ENCODE measurements at places on chromosomes 7 and 10. TPM values are rescaled to one million over a fixed set of nuclear protein-coding genes. Genes with fewer than 3 reads are reported as not detected.

DNA sequence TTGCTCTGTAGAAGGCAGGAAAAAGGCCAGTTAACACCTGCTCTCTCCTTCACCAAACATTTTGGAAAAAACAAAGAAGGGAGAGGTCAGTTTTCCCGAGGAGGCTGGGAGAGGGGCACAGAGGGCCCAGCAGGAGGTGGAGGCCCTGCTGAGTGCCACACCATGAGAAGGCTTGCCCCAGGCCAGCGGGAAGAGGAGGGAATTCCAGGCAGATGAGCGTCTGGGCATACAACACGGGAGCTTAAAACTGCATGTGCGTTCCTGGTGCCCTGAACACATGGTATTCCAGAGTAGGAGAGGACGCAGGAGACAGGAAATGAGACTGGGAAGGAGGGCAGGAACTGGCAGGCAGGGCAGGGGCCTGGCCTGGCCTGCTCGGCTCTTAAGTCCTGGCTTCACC, 182.4 kb downstream of the CCDC3 start:
- DNase-seq, result no peak

GRCh38 chr10:48759113-48759901, 74.6 kb downstream of the WDFY4 start:
- no peak for DNase-seq

GRCh38 chr7:17661982-17662585, 278.2 kb downstream of the SNX13 start:
- DNase-seq, result no peak

DNA sequence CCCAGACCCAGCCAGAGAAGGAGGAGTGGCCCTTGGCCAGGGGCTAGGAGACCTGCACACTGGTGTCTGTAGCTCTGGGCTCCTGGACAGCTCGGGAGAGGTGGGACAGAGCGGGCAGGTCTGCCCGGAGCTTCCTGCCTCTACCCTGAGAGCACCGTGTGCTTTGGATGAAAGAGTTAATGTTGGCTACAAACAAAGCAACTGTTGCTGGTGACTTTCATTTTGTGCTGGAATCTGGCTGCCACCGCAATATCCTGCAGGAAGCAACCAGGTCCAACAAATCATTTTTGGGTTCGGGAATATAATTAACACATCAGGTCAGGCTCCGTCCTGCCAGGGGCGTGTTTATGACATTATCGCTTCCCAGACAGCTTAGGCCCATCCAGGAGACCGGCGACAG, 441.8 kb upstream of the MKI67 start:
- no peak for DNase-seq

Gene OR2A1
- total RNA-seq, result not detected
